Stimulated activated CD4-positive, alpha-beta T cell treated with anti-CD3 and anti-CD28 coated beads, Interleukin-15, amount 100 ng/mL, for 24 hours (primary cell): ENCODE measurements at places on chromosomes 5 and 9.

GRCh38 chr9:12368569-12368968 lies 324.6 kb upstream of the TYRP1 start:
- no peak for DNase-seq

- no peak for DNase-seq
Observed at GRCh38 chr5:21862986-21863385, 990.2 kb downstream of the CDH12 start.

GRCh38 chr9:27924502-27924901 lies 351.2 kb upstream of the C9orf72 start:
- no peak for DNase-seq

DNA sequence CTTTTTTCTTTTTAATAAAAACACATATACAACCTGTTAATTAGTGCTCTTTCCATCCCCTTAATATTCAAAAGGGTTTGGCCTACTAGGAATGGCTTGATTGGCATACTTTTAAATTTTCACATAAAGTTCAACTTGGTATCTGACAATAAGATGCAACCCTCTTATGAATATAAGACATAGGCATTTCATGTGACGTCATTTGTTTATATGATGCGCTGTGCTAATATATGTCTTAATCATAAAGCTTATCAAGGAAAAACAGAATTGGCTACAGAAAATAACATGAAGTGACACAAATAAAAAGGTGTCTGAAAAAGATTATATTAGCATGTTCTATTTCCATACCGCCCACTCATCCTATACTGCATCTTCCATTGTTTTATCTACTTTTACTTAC lies 1642.4 kb downstream of the EFNA5 start:
- DNase-seq = no peak

GRCh38 chr5:170585273-170585948 lies 81.6 kb downstream of the KCNIP1 start:
- no peak for DNase-seq

GRCh38 chr9:134944916-134945315 lies 27.2 kb upstream of the FCN1 start:
- DNase-seq = no peak

GRCh38 chr9:81256368-81256767 lies 433.0 kb downstream of the TLE1 start:
- no peak for DNase-seq

DNA sequence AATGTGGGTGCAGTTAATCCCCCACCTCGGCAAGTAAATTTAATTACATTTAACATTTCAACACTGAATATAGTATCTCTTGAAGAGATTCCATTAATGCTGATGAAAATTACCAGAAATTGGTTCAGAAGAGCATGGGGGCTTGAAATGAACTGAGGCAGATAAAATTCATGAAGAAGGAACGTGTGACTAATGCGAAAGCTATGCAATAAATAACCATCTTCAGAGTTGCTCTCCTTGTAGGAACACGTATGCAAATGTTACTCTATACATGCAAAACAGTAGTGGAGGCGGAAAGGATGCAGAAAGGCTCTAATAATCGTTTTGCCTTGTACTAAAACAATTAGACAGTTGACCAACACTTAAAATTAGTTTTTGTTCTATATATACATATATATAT lies 320.2 kb downstream of the CTNND2 start:
- DNase-seq = no peak

GRCh38 chr5:171640480-171640879 lies 145.1 kb upstream of the SMIM23 start:
- DNase-seq = no peak

GRCh38 chr5:147601652-147602051 lies 91.8 kb upstream of the DPYSL3 start:
- no peak for DNase-seq

GRCh38 chr5:116553366-116553765 lies 21.3 kb downstream of the SEMA6A start:
- DNase-seq = no peak

DNA sequence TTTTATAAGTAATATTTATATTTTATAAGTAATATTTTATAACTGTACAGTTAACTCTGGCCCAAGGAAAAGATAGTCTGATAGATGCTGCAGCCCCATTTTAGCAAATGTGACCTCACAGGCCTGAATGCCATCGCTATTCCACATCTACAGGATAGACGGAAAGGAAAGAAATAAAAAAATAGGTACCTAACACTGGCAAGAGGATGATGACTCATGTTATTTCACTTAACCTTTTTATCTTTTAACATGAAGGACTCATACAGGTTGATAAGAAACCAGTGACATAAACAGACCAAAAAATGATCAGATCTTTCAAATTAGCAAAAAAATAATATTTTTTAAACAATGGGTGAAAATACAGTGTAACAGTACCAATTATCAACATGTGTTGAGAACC lies 2.7 kb downstream of the CD274 start:
- no peak for DNase-seq

DNA sequence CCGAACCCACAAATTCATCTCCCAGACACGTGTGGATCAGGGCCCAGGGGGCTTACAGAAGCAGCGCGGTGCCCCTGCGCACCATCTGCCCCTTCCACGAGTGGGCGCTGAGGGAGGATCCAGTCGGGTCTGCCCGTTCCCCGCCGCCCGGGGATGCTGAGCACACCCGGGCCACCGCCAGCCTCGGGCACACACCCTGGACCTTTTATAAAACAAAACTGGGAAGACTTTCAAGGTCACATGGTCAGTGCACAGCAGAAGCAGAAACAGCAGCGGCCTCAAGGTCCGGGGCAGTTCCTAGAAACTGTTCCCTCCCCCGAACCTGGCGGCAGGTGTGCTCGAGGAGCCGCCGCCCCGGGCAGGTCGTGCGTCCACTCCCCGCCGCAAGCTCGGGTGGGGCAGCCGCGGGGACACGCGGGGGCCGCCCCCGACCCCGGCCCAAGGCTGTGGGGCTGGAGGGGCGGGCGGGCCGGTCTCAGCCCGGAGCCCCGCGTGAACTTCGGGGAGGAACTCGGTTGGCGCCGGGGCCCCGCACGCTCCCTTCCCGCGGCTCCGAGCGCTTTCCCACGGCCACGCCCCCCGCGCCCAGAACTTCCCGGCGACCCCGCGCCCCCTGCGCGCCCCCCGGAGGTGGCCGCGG lies 633 bp upstream of the PPP1R26 start:
- DNase-seq = no peak

GRCh38 chr5:101425339-101425859 lies 522.3 kb upstream of the ST8SIA4 start:
- DNase-seq = no peak

DNA sequence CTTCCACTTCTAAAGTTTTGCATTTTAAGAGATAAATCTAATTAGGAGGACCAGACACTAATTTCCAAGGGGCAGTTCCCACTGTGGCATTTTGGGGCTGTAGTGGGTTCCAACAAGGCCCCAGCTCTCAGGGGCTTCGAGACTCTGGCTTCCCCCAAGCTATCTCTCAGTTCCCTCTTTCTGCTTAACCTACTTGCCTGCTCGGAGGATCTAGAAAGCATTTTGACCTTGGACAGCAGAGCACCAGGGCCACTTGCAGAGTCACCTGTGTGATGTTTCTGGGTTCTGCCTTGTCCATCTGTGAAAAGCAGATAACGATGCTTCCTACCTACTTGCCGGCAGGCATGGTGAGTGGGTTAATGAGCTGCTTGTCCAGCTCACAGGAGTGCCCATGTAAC lies 175.4 kb downstream of the MED10 start:
- no peak for DNase-seq

DNA sequence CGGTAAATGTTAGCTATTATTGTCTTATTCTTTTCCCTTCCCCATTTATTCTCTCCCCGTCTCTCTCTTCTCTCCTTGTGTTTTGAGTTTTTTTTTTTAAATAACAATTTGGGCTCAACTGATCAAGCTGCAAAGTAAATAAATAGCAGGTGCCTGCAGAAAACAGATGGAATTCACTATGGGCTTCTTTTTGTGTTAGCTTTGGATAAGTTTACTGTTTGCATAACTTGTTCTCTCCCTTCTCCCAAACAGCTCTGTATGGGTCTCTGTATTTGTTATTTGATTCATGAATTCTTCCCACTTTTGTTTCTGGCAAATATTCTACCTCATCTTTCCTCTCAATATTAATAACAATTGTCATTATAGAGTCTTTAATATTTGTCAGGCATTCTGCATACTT lies 111.8 kb upstream of the ASTN2 start:
- no peak for DNase-seq

- no peak for DNase-seq
Observed at GRCh38 chr5:2021484-2022176, 138.9 kb upstream of the IRX4 start.

DNA sequence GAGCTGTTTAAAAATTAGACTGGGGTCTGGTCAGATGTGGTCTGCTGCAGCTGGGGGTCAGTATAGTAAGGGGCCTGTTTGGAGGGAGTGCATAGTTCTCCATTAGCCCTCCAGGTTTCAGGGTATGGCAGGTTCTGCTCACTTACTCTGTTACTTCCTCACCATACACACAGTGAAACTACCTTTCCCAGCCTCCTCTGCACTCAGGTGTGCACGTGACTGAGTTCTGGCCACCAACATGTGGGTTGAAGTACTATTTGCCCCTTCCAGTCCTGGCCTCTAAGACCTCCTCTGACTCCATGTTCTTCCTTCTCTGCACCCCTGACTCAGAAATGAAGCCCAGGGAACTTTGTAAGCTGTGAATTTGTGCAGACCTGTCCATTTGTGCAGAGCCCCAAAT lies 190.5 kb upstream of the CLINT1 start:
- DNase-seq = no peak

GRCh38 chr9:86350006-86350760 lies 4.0 kb downstream of the TUT7 start:
- no peak for DNase-seq

DNA sequence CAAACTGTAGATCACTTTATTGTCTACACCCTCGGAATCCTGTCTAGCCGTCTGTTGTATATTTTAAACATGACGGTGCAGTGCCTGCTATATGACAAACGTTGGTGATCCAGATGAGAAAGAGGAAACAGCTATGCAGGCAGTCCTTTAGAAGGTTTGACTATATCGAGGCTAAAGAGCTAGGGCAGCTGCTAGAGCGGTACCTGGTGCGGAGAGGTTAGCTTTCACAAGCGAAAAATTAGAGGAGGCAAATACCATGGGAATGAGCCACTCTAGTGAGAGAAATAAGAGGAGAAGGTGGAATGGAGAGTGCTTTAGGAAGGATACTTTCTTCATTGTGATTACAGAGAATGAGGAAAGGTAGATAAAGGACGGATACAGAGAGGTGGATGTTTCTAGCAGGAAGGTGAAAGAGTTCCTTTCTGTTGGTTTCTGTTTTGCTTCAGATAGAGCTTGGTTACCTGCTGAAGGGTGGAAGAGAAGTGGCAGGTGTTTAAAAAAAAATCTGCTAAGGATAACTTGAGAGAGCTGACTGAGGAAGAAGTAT lies 959 bp upstream of the FBXL17 start:
- DNase-seq = peak; percentile 11

DNA sequence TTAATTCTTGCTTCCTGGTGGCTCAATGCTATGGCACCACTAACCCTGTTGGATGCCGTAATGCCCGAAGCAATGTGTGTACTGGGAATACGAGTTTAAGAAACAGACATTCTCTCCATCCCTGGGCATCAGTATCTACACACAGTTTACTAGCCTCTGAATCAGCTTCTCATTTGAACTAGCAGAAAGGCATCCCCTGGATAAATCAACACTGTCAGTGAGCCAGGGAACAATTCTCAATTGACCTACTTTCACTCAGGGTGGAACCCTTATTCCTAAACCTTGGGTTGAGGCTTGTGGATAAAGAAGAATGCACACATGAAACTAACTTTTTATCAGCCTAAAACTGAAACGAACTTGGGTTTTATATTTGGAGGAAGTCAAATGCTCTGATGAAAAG lies 331.0 kb downstream of the GADD45G start:
- no peak for DNase-seq

DNA sequence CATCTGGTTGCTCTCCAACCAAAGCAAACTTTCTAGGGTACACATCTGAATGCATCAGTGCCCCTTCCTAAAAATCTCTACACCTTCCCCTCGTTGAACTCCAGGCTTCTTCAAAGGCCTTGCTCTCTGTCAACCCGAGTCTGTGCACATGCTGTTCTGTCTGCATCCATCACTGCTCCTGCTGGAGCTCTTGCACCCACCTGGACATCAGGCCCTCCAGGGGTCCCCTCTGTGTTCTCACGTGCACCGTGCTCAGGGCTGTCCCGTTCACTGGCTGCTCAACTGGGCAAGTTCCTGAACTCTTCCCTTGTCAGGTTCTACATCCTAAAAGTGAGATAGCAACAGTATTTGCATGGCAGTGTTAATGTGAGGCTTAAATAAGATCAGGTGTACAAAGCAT lies 62.7 kb upstream of the ANGPTL2 start:
- no peak for DNase-seq

- DNase-seq = no peak
Observed at GRCh38 chr9:133468777-133469421, 9.1 kb downstream of the CACFD1 start.

DNA sequence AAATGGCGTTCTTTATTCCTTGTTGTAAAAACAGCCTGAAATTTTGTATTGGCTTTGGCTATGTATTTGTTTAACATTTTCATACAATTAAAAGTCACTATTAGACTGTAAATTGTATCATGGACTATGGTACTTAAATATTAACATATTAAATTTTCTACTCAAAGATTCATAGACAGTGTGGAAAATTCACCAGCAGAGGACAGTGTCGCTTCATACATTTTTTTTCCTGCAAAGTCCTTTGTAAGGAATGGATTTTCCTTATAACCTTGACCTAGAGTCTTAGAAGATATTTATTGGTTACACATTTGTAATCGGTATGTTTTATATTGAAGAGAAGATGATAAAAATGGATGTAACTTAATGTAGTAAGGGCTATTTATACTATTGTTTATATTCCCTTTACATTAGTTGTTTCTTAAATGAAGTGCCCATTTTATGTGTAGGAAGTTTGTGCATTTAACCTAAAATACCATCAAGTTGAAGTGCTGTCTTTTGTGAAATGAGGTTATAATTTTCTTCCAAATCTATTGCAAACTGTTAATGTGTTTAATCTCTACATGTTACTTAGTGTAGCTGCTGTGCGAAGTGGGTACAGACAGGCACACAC lies 150.1 kb downstream of the KDM4C start:
- DNase-seq = no peak

GRCh38 chr5:141040771-141041426 lies 10.3 kb upstream of the PCDHB1 start:
- DNase-seq = peak; percentile 82

DNA sequence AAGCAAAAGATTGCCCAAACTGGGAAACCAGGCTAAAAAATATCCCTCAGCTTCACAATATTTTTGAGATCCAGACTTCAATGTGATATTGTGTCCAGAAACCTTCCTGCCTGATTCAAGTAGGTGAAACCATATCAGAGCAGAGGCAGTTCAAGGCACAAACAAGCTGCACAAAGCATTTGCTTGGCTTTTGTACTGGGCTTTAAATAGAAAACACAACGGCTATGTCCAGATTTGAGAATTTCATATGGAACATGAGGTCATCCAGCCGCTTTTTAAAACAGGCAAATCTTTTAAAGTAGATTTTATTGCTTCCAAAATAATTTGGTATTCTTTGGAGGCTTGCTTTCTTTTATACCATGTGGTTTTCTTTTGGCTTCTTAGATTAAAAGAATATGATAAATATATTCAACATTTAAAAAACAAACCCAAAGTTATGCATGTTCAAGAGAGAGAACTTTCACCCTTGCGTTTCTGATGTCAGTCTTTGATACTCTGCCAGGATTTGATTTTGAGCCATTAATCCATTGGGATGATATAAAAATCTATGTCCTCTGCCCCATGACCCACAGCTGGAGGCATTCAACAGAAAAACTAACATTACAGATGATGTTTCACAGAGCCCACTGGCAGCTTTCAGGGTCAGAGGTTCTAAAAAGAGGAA lies 29.0 kb upstream of the CCDC112 start:
- DNase-seq = no peak
